Activated T-cell treated with anti-CD3 and anti-CD28 coated beads for 4 hours (primary cell): ENCODE measurements at places on chromosomes 16 and 17.

DNA sequence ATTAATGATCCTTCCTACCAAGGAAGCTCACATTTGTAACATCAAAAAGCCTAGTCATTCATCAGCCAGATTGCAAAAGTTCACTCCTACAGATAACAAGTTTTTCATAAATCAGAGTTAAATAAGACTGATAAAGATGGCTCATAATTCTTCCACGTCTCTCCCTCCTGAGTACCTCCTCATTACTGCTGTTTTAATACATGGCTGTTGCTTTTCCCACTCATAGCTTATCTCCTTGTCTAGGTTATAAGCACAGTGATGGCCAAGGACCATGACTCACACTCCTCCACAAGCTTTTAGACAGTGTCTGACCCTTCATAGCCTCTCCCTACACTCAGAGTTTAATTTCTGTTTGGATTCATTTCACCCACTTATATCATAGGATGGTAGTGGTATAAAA is 100.9 kb upstream of the MON1B start:
- DNase-seq = no peak

DNA sequence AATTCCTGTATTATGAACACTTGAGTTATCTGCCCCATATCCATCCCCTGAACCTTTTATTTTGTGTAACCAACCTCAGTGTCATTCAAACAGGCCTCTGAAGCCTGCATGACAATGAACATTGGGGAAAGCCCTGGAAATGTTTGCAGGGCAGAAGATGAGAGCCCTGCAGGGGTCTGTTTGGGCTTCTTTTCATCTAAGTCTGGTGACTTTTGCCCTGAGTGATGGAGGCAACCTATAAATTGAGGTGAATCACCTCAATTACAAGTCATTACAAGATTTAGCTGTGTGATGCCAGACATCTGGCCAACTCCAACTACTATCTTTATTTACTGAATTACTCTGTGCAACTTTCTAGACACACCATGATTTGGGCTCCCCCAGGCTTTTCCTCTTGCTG is 189.2 kb downstream of the MAF start:
- no peak for DNase-seq

DNA sequence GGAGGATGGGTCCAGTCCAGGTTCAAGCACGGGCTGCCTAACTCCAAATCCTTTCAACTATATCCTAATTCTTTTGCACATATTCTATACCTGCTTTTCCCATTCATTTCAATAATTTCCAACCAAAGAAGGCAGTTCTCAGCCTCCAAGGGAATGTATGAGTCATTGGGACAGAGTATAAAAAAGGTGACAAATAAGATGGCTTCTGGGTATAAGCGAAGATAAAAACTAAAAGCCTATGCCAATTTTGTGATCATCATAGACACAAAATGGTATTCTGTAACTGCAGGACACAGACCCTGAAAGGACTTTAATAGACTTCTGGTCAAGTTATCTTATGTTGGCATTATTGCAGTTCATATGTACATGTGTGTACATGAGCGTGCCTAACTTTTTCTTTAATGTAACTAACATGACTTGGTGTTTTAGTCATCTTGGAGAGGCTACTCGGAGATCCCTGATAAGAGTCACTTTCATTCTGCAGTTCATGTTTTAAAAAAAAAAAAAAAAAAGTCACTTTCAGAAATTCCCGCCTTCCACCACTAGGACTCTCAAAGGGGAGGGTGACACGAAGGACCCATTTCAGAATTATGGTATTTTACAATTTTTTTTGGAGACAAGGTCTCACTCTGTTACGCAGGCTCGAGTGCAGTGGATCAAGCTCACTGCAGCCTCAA is 17.3 kb downstream of the COG1 start:
- DNase-seq = no peak

DNA sequence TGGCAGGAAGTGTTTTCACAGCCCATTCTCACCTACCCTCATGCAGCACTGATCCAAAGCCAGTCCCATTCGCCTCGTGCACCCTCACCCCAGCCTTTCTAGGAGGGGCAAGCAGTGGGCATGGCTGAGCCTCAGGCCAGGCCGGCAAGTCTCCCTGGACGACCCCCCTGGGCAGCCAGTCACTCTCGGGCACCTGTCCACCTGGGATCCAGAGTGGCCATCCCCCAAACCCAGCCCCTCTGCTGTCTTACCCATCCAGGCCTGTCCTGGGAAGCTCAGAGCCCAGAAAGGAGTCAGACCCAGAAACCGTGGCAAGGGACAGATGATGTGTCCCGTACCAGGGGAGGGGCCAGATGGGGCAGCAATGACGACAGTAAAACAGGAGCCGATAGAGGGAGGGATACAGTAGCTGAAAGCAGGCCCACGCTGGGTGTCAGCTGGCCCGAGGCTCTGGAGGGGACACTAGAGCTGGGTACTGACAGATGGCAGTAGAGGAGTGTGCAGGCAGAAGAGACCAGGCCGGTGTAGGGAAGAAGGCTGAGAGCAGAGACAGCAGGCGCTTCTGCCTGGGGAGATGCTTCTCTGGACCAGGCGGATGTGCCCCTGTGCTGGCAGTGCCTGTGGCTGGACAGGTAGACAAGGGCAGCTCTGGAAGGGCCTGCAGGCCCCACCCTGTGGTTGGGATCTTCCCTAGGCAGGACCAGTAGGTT is 5.8 kb downstream of the CMTM3 start:
- no peak for DNase-seq

GRCh38 chr16:78292844-78293380 is 193.5 kb downstream of the WWOX start:
- DNase-seq = no peak

- DNase-seq = no peak
These were observed 25.0 kb downstream of the METTL22 start for GRCh38 chr16:8646326-8647053.

GRCh38 chr17:35708149-35708548 is 23.3 kb upstream of the RASL10B start:
- no peak for DNase-seq

DNA sequence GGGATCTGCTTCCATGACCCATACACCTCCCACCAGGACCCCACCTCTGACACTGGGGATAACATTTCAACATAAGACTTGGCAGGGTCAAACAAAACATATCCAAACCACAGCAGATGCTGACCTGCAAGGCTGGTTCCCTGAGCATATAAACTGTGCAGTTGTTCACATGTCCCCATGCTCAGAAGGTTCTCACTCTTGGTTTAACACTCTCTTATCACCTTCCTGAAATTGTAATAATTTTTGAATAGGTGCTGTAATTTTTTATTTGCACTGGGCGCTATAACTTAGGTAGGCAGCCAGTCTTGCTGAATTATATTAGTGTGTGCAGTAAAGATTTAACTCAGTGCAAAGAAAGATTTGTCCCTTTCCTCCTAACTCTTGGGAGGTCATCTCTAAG is 824.8 kb upstream of the SOX9 start:
- no peak for DNase-seq

- no peak for DNase-seq
These were observed 6.5 kb upstream of the TAOK1 start for GRCh38 chr17:29383686-29384085.

DNA sequence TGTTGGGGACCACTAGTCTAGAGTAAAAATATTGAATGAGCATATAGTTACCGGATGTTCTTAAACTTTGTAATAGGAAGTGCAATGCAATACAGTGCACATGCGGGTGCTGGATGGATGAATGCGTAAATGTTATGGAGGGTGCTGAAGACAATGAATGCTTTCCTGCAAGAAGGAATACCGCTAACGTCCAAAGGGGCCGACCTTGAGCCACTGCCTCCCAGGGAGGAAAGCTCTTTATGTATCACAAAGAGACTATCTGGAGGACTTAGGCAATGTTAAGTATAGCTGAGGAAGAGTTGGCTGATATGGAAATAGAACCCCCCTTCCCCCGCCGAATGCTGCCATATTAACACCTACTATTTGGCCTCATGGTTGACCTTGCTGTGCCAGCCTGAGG is 27.5 kb upstream of the SHCBP1 start:
- DNase-seq = no peak

- no peak for DNase-seq
These were observed 2288.4 kb downstream of the TP53TG3F start for GRCh38 chr16:35747658-35748455.

- peak; percentile 16 for DNase-seq
These were observed 1.1 kb upstream of the ZNF200 start for GRCh38 chr16:3235856-3236669.
